ENCODE measurements at places on chromosomes 13 and 19.

DNA sequence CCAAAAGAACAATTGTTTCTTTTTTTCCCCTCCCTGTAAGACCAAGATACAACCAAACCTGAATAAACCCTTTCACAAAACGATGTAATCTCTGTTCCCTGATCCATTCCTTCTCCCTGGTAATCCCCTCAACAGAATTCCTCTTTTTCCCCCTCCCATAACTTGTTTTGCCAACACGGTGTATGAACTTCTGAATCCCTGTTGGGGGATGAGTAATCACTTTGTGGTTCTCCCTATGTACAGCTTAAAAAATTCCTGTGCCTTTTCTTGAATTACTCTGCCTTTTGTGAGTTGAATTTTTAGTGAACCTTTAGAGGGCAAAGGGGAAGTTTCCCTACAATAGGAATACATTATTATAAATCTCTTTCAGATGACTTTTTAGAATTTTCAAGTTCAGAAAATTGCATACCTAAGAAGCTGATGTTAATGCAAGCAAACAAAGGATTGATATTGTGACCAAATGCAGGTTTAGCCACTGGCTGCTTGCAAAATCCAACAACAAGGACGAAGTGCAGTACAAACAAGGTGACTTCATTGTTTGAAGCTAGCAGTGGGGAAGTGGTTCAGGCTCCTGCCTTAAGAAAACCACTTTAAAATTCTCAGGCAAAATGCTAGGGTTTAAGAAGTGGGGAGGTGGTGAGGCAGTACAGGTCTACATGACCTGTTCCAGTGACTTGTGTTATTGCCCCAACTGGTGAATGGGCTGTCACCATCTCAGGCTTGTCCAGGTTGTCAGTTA is 15.0 kb upstream of the EPSTI1 start:
- DNase-seq, result no peak

GRCh38 chr19:34963573-34964406 is at the start of gene ZNF792:
ZNF792 (minus strand) TSS chr19:34964229; CDS start chr19:34963662, 567 bp downstream.
- no peak for DNase-seq

DNA sequence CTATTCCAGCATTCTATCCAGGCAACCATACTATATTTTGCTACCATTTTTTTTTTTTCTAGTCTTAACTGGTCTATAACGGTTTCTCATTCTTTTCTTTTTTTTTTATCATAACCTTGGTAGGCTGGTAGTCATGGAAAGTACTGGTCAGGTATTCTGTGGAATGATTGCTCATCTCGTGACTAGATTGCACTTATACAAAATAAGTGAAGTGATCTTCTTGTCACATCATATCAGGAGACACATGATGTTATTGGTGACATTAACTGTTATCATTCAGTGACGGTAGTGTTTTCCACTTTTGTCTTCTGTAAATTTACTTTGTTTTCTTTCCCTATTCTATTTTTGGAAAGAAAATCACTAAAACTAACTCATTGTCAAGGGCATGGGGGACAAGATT is 239.3 kb upstream of the SLITRK6 start:
- DNase-seq, result no peak

- DNase-seq, result no peak
These were observed 81.2 kb downstream of the TRPC4 start for GRCh38 chr13:37788346-37788745.

- no peak for DNase-seq
These were observed 45.4 kb downstream of the FAM124A start for GRCh38 chr13:51267622-51268021.

GRCh38 chr19:58010507-58010906 is 7.9 kb upstream of the ZNF606 start:
- DNase-seq, result no peak

- no peak for DNase-seq
These were observed 2.1 kb downstream of the ZNF575 start for GRCh38 chr19:43534816-43535761.

- DNase-seq, result no peak
These were observed 41.7 kb upstream of the ZNF91 start for GRCh38 chr19:23436944-23437343.

DNA sequence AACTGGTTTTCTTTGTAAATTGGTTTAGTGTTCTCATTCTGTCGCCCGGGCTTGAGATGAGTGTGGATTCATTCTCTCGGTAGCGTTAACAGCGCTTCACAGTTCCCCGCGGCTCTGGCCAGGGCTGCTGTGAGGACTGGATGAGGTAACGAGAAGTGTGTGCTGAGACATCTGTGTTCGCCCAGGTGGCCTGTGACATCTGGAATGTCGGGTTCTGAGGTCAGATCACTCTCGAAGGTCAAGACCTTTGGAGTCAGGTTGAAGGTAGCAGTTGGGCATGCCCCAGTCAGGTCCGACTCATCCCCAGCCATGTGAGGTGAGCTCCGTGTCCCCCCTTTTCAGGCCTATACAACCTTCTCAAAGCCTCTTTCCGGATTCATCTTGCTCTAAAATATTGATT is 13.4 kb upstream of the TUBGCP3 start:
- no peak for DNase-seq

GRCh38 chr13:80379245-80379644 is 38.3 kb upstream of the SPRY2 start:
- no peak for DNase-seq

DNA sequence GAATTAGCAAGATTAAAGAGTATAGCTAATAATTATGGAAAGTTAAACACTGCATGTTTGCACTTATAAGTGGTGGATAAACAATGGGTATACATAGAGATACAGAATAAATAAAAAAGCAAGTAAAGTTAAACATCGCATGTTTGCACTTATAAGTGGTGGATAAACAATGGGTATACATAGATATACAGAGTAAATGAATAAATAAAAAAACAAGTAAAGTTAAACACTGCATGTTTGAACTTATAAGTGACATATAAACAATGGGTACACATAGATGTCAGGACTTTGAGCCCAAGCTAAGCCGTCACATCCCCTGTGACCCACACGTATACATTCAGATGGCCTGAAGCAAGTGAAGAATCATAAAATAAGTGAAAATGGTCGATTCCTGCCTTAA is 1533.3 kb upstream of the SPRY2 start:
- DNase-seq, result no peak

DNA sequence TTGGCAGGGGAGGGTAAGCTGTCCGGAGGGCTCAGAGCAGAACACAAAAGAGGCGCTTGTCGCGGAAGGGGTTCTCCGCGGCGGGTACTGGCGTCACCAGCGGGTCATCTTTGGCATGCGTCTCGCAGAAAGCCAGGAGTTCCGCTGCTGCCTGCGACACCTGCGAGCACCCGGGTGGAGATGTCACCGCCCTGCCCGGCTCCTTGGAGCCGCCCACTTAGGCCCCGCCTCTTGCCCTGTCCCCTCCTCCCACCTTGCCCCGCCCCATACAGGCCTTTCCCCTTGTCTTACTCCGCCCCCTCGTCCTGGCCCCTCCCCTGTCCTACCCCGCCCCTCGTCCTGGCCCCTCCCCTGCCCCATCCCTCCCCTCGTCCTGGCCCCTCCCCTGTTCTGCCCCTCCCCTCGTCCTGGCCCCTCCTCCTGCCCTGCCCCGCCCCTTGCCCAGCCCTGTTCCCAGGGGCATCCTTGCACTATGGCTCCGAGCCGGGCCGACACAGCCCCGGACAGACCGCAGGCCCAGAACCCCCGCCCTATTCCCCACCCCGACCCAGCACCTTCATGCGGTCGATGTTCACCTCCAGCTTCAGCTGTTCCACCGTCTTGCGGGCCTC is 1.9 kb downstream of the GNG8 start:
- DNase-seq, result peak; percentile 86

- no peak for DNase-seq
These were observed 114.5 kb downstream of the POSTN start for GRCh38 chr13:37484056-37484455.

DNA sequence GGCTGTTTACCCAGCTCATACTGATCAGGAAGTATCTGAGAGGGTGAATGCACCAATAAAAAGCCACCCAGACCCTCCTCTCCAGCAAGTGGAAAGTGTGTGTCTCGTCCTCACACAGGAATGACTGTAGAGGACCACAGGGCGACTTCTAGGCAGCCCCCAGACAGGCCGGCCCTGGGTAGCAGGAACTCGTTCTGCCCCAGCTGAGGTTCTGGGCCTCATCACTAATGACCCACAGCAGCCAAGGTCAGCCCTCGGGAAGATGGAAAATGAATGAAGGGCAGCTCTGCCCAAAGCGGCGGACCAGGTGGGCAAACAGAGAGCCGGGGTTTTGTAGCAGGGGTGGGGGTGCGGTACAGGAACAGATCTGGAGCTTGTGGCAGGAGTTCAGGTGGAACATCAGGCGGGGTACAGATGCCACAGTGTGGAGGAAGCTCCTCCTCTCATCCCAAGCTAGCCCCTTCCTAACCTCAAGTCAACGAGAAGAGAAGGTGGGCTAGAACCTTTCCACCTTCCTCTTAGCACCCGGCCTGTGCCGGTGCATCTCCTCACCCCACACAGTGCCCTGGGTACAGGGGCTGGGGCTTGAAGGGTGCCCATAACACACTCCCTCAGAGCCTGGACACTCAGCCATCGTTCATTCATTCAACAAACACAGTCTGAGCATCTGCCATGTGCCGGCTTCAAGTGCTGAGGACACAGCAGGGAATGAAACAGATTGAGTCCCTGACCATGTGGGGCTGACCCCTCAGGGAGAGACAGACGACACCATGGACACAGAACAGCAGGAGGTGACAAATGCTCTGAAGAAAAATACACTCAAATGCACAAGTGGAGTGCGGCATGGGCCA is 36.2 kb downstream of the RFX2 start:
- no peak for DNase-seq

DNA sequence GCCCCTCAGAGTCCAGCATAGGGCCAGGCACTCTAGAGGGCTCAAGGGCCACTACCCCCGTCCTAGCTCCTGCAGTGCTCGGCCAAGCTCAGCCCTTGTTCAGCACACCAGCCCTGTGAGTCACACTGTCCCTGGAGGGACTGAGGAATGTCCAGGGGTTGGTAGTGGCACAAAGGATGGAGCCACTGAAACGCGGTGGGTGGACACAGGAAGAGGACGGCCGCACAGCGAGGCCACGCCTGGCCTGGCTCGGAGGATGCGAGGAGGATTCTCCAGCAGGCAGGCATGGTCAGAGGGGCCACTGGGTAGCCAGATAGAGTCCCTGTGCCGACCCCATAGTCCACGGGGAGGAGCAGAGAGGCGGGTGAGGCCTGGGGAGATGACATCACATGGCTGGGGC is 45.7 kb downstream of the C1QTNF9 start:
- DNase-seq, result no peak

DNA sequence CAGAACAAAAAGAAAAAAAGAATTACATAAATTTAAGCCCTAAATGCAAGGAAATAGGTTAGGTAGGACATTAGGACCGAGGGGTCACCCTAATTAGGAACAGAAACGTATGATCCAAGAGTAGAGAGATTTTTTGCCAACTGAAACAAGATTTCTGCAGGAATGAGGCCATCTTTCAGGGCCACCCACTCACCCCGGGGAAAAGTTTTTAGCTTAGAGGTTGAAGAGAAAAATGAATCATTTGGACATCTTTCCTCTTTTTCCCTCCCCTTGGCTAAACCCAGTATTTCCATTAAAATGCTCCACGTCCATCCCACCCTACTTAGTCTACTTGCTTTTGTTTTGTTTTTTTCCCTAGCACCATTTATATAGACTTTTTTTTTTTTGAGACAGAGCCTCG is 10.6 kb upstream of the PNMA8A start:
- DNase-seq, result no peak

- DNase-seq, result no peak
These were observed 512 bp downstream of the CC2D1A start for GRCh38 chr19:13906521-13906904.

- DNase-seq, result no peak
These were observed 34.0 kb downstream of the PIN1 start for GRCh38 chr19:9868983-9869617.

- DNase-seq, result no peak
These were observed 41.7 kb downstream of the ZNF85 start for GRCh38 chr19:20964798-20965197.

GRCh38 chr19:58519355-58520256 is at the start of gene ZBTB45:
ZBTB45 (minus strand) TSS chr19:58519810; CDS start chr19:58517673, 2,137 bp downstream.
- DNase-seq, result peak; percentile 70

GRCh38 chr13:47144782-47145181 is 247.9 kb upstream of the HTR2A start:
- DNase-seq, result no peak

- no peak for DNase-seq
These were observed 752 bp upstream of the HAS1 start for GRCh38 chr19:51724543-51724942.

- no peak for DNase-seq
These were observed 134.9 kb downstream of the RAP2A start for GRCh38 chr13:97568850-97569249.

GRCh38 chr13:93262729-93263345 is 36.2 kb downstream of the GPC6 start:
- no peak for DNase-seq

DNA sequence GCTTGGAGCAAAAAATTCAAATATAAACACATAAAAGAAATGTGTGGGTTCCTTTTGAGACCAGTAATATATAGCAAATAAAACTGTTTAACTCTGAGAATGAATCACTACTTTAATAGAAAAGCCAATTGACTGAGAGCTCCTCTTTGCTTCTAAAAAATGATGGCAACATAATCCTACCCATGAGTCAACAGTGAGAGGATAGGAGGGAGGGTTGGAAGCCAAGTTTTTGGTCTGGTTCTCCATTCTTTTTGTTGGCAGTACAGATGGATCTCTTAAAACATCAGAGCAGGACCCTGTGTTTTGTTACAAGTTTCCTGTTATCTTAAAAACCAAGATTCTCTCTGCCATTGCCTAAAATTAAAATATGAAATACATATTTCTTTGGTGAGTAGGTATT is 50.0 kb upstream of the POSTN start:
- no peak for DNase-seq

- DNase-seq, result no peak
These were observed 36.4 kb upstream of the NANOS3 start for GRCh38 chr19:13840305-13841085.

DNA sequence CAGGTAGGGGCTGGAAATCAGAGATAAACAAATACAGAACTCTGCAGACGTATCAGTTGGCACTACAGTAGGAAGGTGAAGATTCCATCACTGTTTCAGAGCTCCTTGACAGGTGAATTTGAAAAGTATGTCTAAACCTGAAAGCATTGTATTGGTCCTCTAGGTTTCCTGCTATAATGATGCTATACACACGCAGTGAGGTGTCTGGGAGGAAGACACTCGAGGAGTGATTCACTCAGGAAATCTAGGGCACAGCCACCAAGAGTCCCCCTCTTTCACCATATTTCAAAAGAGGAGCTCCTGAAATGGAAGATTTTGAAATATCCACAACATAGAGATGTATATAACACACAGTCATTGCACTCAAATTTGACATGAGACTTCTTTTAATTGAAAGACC is 331.0 kb upstream of the DACH1 start:
- DNase-seq, result no peak

- DNase-seq, result no peak
These were observed 1537.4 kb downstream of the SLITRK1 start for GRCh38 chr13:82344867-82345266.

DNA sequence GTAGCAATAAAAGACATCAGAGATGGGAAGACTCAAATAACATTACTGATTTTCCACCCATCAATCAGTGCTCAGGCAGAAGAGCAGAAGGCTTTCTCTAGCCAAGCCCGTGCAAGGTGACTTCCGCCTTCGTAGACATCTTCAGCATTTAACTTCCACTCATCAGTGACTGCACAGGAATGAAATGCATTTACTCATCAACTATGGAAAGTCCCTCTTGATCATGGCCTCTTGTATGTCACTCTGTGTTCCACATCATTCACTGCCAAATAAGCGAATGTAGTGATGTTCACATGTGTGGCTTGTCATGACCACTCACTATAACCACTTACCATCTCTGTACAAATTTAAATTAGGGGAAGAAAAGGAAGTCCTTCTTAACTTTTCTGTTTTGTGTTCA is 49.4 kb downstream of the SACS start:
- DNase-seq, result no peak

All from stimulated activated CD8-positive, alpha-beta memory T cell treated with anti-CD3 and anti-CD28 coated beads, Interleukin-4, amount 100 ng/mL, for 4 hours (primary cell).